CD4-positive, alpha-beta T cell treated with Interleukin-6 at 100 ng/mL for 8 hours (primary cell): ENCODE measurements at places on chromosomes 2 and 18.
A peak's percentile ranks its signal among the peaks of the same experiment; 100 is the strongest.

DNA sequence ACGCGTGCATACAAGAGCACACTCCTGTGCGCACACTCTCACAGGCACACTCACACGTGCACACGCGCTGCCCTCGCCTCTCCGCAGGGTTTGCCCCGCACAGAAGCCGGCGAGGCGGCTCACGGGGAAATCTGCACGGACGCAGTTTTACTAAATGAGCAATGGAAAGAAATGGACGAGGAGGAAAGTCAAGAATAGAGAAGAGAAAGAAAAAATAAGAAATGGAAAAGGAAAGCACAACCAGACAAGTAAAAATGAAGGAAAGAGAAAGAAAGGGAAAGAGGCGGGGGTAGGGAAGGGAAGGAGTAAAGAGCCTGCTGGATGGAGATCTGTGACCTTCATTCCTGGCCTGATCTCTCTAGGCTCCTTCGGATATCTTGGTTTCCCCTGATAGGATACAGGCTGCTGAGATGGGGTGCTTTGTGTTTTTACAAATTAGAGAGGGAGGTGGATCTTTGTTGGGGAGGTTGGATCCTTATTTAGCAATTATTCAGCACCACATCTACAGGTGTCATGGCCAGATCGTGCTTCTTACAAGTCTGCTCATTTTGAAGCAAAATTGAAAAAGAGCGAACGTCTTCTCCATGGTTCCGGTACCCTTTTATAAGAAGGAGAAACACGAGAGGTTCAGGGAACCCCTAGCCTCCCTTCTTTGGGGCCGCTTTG, 693 bp upstream of the LRP2 start:
- DNase-seq: no peak

DNA sequence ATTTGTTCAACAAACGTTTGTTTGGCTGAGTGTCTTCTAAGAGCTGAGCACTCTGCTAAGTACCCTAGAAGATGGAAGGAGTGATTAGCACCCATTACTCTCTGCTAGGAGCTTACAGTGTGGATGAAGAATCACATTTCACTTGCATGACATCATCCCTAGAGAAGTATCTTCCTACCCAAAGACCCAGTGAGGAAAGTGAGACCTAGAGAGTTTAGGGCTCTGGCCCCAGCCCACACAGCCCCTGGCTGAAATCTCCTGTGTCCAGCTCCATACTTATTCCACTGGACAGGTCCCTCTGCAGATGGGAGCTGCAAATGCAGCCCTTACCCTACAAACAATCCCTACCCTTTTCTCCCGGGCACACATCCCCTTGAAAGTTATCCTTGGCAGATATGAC, 26.8 kb upstream of the EPAS1 start:
- DNase-seq: no peak

DNA sequence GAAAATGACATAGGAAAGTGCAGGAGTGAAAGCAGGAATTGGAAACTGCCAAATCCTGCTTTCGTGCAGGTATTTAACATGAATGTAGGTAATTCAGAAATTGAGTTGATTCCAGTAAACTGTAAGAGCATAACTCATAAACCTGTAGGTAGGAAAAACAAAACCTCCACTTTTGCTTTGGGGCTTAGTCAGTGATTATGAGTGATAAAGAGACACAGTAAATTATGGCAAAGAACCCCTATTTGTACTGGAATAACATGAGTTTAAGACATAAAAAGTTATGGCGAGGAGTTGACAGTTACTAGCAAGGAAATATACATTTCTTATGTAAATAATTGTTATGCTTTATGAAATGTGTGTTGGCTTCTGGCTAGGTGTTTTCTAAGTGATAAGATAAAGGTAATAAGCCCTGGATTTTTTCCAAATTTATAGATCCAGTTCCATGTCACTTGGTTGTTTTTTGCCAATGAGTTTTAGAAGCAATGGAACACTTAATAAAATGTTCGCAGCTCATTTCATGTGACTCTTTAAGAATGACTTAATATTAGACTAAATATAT, 17.3 kb downstream of the MAP3K20 start:
- DNase-seq: no peak

DNA sequence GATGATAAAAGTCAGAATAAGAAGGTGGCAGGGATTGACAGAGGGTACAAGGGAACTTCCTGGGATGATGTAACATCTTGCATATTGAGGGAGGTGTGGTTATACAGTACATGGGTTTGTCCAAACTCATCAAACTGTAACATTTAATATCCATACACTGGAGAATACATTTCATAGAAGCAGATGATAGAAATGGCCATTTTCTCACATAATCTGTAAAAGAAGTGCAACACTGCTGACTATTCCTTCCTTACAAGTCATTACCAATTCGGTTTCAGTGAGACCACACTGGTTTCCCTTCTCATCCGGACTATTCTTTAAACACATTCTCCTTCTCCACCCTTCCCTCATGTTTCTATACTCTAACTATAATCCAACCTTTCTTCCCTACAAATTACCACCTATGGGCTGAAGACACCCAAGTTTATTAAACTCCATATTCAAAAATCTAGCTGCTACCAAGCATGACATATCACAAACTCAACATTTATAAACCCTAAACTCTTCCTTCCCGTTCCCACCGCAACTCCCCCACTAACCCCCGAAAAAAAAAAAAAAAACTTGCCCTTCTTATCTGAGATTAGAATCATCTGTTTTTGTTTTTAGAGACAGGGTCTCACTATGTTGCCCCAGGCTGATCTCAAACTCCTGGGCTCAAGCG, 1.6 kb downstream of the COX7A2L start:
- DNase-seq: no peak

DNA sequence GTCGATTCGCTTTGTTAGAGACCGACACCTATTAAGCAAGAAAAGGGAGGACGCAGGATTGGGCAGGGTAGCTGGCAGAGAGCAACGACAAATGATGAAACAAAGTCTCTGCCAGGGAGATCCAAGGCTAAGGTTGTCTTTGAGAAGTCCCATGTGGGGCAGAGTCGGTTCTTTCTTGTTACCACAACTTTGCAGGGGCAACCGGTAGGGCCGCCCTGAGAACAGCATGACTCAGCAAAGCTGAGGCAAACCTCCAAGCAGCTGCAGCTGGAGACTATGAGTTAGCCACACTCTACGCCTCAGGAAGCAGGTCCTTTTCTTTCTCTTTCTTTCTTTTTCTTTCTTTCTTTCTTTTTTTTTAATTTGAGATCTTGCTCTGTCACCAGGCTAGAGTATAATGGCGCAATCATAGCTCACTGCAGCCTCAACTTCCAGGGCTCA, 452.3 kb upstream of the ID2 start:
- DNase-seq: peak; percentile 35

DNA sequence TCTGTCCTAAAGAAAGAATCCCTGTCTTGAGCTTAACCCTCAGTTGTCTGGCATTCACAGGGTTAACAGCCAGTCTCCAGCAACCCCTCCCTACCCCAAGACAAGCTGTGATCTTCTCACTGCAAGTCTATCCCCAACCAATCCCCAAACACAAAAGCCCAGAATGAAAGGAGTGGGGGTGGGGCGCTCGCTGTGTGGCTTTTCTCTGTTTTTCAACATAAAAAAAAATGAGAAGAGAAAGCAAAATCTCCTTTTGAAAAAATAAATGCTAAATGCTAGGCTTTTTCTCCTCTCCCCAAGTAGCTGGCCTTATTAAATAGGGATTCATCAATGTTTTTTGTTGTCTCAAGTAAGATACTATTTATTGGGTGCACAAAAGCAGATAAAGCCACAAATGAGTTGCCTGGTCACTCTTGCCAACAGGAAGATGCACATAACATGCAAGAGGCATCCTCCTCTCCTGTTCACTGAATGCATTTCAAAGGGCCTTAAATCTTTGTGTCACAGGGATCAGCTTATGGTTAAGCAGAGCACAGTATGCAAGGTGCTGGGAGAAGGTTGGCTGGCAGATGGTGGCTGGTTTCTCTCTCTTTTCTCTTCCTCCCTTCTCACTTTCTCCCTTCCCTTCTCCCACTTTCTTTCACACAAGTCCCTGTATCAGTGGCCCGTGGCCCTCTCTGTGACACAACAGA, 225.6 kb downstream of the CMPK2 start:
- DNase-seq: no peak

DNA sequence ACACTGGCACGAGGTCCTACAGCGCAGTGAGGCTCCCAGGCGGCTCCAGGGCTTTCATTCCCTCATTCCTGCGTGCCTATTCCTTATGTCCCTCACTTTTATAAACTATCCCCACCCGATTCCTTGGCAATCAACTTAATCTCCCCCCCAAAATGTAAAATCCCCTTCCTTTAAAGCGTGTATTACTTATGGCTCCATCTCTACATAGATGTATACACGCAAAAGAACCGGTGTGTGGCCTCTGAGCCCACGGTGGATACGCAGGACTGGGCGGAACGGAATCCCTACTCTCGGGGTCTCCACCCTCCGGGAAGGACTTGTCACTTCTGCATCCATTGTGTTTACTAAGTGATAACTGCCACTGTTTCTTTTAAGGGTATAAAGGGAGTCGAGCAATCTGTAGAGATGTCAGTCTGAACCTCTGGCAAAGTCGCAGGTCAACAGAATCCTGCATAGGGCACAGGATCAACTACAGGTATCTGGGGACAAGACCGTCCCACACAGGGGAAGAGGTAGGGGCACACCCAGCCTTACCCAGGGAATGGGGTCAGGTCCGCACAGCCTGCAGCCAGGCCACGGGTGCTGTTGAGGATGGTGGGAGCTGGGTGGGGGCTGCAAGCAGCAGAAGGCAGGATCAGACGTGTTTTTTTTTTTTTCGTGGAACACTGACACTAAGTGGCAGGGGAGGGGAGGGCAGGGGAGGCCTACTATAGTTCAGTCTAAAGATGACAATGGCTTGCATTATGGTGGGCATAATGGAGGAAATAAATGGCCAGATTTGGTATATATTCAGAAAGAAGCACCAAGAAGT, 42.1 kb downstream of the HDLBP start:
- DNase-seq: no peak

- no peak for DNase-seq
Measured at GRCh38 chr2:64220894-64221617, 76.8 kb upstream of the PELI1 start.

- DNase-seq: no peak
Measured at GRCh38 chr2:52456561-52457377, 1310.8 kb upstream of the CHAC2 start.

DNA sequence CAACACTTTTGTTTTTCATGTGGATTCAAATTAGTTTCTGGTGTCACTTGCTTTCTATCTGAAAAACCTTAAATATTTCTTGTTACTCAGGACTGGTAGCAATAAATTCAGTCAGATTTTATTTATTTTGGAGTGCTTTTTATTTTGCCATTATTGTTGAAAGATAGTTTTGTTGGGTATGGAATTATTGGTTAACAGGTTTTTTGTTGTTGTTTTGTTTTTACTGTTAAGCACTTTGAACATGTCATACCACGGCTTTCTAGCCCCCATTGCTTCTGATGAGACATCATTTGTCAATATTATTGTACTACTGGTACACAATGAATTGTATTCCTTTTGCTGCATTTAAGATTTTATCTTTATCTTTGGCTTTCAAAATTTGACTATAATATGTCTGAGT, 12.9 kb upstream of the SFT2D3 start:
- DNase-seq: no peak

DNA sequence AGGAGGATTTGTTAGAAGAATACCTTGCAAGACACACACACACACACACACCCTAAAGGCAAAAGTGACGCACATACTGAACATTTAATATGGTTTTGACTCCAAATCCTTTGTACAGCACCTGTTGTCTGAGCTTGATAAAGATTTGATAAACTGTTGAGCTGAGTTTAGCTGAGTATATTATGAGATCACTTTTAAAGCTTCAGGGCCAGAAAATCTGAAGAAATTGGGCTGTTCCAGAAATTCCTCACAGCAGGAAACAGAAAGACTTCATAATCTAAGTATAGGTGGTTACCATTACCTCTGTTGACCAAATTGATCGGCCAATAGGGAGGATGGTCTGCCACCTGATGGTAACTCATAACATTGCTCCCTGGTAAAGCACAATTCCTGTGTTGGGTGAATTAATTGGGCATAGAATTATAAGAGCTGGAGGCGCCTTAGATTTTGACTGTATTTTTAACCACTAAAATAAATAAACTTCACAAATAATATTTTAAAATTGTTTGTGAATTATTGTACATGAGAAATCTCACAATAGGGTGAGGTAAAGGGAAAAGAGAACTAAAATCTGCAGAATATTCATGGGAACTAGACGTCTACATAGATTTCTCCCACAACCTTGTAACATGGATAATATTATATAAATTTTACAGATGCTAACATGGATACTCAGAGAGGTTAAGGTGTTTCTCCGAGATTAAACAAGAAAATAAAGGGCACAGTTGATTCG, 21.8 kb upstream of the RPIA start:
- peak; percentile 31 for DNase-seq

DNA sequence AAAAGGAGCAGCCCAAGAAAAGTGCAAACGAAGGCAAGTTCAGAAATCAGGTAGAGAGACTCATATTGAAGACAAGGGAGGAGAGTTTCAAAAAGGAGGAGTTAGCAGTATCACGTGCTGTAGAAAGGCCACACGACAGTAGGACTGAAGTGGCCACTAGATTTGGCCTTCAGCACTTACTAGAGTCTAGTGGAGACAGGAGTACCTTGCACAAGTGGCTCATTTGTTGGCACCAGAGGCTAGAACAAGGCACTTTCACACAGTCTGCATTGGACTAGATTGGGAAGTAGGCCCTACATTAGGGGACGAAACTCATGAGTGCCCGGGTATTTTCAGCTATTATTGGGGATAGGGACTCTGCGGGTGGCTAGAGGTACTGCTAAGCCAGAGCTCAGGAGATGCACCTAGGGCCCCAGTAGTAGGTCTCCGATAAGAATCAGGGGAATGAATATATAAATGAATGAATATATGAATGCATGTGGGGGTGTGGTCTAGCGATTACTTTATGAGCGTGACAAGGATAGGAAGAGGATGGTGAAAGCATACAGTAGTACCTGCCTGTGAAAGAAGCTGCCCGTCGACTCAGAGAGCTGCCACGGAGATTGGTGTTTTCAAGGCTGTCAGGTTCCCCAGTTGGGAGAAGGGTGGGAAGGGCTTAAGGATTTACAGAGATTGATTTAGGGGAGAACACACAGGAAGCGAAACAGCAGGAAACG, 1.4 kb upstream of the NCOA1 start:
- no peak for DNase-seq

DNA sequence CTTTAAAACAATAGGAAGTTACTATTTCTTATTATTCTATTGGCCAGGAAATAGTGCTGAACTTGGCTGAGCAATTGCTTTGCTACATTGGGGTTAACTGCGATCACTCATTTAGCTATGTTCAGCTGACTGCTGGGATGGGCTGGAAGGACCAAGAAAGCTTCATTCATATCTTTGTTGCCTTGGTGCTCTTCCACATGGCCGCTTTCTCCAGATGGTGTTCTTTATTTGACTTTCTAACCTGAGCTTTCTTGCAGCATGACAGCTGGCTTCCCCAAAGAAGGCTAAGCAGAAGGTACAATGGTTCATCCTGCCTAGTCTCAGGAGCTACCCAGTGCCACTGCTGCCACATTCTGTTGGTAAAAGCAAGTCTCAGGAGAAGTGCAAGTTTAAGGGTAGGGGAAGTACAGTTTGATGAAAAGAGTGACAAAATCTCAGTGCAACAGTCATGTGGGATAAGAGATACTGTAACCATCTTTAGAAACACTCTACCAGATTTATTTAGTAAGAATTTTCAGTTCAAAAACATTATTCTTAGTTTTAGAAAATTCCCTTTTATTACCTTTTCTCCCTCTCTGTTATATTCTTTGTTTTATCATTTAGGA, 180.6 kb upstream of the RBMS1 start:
- no peak for DNase-seq

- DNase-seq: no peak
Measured at GRCh38 chr18:76771192-76771799, 51.1 kb upstream of the ZNF236 start.

GRCh38 chr2:233600386-233600785, 17.0 kb upstream of the UGT1A8 start:
- no peak for DNase-seq

GRCh38 chr2:64410671-64411070, 43.3 kb upstream of the LGALSL start:
- no peak for DNase-seq
